ENCODE measurements at places on chromosomes 11 and 22.
A peak's percentile ranks its signal among the peaks of the same experiment; 100 is the strongest.

GRCh38 chr22:47191671-47192650, 429.5 kb downstream of the TBC1D22A start:
- DNase-seq: peak; percentile 24

GRCh38 chr11:132352497-132352896, 982.1 kb downstream of the NTM start:
- DNase-seq: no peak

GRCh38 chr11:102724904-102725500, at the start of gene MMP8:
TSS of gene MMP8 (minus strand) at chr11:102724954. CDS start at chr11:102724855, 99 bp downstream.
- no peak for DNase-seq

DNA sequence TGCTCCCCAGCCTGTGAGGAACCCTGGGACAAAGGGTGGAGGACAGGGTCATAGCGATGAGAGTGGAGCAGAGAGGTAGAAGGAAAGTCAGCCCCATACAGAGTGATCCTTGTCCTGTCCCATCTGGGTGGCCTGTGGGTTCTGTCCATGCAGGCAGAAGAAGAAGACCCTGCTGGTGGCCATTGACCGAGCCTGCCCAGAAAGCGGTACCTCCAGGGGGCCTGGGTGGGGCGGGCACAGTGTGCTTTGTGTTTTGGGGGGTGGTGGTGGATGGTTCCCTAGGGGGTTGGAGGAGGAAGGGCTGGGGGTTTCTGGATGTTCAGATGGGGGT, 7.9 kb downstream of the SIDT2 start:
- DNase-seq: peak; percentile 17

DNA sequence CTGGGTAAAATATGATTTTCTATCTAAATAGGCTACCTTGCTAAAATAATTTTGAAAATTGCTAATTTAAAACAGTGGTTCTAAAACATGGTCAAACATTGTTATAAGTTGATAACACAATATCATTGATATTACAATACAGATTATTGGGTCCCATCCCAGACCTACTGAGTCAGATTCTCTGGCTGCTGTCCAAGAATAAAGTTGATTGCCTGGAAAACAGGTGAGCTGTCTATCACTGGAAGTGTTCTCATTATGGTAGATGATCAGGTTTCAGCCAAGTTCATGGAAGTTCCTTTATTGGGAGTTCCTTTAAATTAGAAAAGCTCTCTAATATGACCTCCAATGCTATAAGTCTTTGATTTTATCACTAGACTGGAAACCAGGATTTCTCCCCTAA, 52.3 kb downstream of the SC5D start:
- DNase-seq: no peak

GRCh38 chr22:44431256-44431655, 66.8 kb downstream of the RTL6 start:
- DNase-seq: no peak
